Putamen (tissue), 1 donor: ENCODE measurements at places on chromosomes 7 and 10.
A peak's percentile ranks its signal among the peaks of the same experiment; 100 is the strongest.

- no peak for DNase-seq
Measured at GRCh38 chr7:124781907-124782734, 16.5 kb upstream of the GPR37 start.

DNA sequence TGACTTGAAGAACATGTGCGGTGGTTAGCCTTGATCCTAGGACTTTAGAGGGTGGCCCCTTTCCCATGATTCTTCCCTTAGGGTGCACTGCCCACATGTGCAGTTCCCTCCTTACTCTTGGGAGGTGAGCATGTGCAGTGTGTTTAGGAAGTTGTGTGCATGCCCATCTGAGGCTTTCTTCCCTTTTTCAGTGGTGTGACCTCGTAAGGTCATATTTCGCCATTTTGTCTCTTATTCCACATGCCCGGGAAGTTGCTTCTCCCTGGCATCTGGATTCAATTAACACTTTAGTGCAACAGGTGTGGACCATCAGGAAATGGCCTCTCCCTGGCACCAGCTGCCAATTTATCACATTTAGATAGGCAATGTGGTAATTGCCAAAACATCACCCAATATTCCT lies 380.6 kb upstream of the VSTM2A start:
- no peak for DNase-seq

DNA sequence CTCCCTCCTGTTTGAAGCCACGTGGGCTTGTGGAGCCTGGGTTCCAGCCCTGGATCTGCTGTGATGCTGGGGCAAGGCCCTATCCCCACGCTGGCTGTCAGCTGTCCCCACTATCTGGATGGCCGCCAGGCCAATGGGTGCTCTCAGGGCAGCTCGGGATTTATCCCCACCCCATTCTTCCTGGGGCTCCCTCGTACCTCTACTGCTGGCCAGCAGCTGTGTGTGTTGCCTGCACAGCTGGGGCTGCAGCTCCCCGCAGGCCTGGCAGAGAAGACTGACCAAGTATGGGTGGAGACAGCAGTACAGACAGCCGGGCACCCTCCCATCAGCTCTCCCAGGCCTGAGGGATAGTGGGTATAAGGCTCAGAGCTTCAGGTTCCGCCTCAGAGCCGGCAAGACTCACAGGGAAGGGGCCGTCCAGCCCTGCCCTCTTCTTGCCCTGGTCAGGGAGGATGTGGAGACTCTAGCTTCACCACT lies 13.6 kb downstream of the CLIP2 start:
- no peak for DNase-seq

DNA sequence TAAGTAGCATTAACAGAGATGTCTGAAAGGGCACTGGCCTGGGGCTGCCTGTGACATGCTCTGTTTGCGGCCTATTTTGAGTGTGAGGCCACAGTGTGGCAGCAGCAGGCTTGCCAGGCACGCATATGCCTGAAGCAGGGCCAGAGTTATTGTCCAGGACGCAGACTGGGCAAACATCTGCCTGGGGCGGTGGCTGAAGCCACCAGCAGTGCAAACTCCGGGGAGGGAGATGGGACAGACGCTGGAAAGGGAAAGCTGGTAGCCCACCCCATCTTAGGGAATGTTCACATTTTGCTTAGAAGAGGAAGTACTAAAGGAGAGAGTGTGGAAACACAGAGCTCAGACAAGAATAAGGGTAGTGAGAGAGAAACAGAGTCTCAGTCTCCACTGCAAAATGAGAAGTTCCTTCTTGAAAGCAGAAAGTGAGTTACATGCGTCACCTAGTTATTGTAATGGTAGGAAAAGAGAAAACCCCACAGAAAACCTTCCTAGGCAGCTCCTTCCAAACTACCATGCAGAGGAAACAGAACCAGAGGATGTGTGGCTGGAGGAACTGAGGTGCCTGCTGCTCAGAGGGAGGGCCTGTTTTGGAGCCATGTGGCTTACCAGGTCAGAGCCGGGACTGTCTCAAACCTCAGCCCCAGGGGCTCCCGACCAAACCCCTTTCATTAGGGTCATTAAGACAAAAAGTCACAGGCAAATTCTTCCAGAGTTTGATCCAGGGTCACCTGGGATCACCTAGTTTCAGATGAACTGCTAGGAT lies 14.5 kb downstream of the AKR1B1 start:
- peak; percentile 59 for DNase-seq

DNA sequence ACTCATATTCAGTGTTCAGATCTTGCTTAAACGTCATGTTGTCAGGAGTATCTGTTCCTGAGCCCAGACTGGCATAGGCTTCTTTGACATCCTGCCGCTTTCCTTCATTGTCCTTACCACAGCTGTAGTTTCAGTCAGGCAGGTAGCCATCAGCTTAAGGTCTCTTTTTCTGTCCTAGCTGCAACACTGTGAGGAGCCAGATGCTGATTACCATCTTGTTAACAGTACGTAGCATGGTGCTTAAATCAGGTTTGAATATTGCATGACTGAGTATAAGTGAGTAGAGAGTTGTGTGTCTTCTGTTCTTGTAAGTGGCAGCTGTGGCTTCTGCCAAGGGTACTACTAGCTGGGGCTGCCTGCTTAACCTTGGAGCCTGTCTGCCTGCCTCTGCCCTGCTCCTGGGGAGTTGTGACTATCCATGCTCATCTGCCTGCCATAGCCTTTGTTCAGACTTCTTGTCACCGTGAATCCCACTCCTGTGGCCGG lies 92.6 kb downstream of the MAPK8 start:
- no peak for DNase-seq

GRCh38 chr7:99386584-99387238 lies 12.2 kb downstream of the ARPC1B start:
- DNase-seq: no peak
